NCI-H1105 treated with DMSO at 0.1 percent for 48 hours (cell line): ENCODE measurements at places on chromosomes 13 and 19.

GRCh38 chr13:71727662-71728061 is 139.3 kb downstream of the DACH1 start:
- DNase-seq, result no peak

DNA sequence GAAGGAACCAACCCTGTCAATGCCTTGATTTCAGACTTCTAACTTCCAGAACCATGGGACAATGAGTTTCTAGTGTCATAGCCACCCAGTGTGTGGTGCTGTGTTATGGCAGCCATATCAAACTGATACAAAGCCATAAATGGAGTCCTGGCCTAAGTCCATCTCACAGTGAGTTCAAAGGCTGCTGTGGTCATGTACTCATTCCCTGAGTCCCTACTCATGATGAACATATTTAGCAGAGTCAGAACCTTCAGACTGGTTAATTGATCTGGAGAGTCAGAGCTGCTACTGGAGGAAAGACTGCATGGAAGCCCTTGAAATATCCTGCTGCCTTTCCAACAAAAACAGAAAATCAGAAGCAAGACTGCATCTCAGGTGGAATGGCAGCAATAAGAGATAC is 39.2 kb upstream of the CSNK1A1L start:
- no peak for DNase-seq

GRCh38 chr19:46225558-46226004 is 4.0 kb upstream of the IGFL1 start:
- no peak for DNase-seq

DNA sequence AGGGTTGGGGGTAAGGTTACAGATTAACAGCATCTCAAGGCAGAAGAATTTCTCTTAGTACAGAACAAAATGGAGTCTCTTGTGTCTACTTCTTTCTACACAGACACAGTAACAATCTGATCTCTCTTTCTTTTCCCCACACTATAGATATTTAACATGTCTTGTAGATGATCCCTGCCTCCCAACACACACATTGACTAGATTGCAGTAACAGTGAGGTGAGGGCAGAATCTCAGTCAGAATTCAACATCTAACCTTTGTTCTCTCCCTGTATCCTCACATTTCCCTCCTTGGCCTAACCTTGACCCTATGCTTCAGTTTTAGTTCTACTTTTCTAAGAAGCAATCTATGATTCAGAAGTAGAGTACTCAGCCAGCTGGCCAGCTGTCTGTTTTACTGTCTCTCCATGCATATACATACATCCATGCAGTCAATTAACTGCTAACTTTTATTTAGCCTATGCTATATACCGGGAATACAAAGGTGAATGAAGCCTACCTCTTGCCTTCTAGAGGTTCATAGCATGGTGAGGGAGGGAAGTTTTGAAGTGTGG is 18.1 kb downstream of the DNAJC15 start:
- DNase-seq, result no peak

- DNase-seq, result no peak
These were observed 6.4 kb downstream of the AXL start for GRCh38 chr19:41225238-41226052.

- no peak for DNase-seq
These were observed 2136.8 kb downstream of the PCDH9 start for GRCh38 chr13:65093357-65093756.

GRCh38 chr19:1503089-1503924 is 9.5 kb downstream of the ADAMTSL5 start:
- DNase-seq, result no peak

DNA sequence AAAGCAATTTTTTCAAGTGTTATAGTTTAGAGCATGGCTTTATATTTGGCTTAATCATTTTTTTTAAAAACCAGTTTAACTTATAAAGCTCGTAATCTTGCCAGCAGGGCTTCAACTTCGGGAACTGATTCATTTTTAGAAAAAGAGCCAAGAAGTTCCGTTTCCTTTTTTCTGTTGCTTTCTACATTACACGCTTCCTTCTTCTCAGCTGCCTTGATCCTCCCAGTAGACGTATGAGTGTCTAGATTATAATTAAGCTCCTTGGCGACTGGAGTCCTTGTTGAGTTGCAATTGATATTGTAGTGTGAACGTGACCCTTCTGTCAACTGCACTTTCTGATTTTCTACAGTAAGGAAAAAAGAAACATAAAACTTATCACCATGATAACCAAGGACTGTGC is 497.2 kb downstream of the DIAPH3 start:
- DNase-seq, result no peak

DNA sequence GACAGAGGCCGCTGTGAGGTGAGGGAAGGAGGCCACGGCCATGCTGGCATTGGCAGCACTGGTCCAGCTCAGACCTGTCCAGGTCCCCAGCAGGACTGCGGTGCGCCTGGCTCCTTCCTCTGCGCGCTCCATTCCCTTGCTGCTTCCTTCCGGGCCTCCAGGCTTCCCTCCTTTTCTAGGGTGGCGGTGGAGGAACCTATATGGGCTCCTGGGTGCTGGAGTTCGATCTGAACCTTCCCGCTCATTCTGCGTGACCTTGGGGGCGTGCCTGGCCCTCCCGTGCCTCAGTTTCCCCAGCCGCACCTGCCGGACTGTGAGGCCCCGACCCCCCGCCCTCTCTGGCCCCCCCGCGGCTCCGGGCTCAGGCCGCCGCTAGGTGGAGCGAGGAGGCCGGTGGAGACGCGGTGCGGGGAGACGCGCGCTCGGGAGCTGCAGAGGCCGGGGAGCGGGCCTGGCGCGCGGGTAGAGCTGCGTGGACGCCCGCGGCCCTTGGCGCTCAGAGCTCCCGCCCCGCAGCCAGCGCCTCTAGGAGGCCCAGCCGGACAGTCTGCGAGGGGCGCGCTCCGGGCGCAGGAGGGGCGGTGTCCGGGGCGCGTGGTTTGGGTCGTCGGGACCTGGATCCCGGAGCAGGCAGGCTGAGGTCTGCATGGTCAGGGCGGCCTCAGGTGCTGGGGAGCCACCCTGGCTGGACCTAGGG is 29.9 kb downstream of the EFNA2 start:
- peak; percentile 14 for DNase-seq

DNA sequence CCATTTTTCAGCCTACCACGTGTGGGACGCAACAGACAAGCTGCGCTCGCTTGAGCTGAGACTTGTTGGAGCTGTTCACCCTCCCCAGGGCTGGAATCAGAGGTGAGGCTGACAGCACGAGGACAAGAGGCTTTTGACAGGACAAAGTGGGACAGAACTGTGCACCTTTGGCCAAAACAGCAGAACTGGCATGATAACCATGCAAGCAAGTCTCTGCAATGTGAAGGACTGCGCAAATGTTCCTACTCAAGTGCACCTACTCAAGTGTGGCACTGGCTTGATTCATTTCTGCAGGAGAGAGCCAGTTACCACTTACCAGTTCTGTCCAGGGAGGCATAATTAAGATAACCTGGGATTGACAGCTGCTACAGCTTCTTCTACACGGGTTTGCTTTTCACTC is 62.2 kb upstream of the TM9SF2 start:
- no peak for DNase-seq

GRCh38 chr19:51781999-51782398 is 13.0 kb upstream of the FPR3 start:
- no peak for DNase-seq

- no peak for DNase-seq
These were observed 10.6 kb downstream of the VASP start for GRCh38 chr19:45517641-45518468.

DNA sequence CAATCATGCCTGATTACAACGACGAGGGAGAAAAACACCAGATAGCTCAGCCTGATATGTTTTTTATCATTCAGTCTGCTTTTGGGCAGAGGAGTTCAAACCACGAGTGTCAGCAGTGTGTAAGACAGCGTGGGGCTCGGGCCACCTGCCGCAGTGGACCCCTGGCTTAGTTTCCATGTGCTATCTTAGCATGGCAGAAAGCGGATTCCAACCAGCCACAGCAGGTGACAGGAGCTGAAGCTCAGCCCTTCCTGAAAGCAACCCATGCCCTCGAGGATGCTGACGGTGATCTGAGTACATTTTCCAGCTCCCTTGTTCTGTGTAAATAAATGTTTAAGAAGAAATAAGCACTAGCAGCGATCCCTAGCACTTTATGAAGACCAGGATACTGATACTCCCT is 32.2 kb upstream of the MBNL2 start:
- DNase-seq, result no peak

DNA sequence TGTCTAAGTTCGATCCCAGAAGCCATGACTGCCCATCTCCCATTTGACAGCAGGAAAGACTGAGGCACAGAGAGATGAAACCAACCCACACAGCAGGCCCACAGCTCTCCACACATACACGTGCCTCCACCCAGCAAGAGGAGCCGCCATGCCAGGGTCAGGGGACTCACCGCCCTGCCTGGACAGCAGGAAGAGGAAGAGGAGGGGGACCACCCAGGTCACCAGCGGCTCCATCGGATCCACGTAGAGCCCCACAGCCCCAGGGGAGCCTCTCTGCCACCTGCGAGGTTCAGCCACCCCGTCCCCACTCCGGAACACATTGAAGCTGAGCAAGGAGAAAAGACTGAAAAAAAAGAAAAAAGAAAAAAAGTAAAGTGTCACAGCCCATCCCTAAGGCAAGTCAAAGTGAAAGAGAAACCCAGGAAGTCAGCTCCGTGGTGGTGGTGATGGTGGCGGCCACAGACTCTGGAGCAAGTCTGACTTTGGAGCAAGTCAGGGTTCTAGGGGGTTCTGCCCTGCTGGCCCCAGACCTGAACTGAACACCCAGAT is at the start of gene IL12RB1:
Gene IL12RB1, minus strand, starts transcription at position 345 of the 549 bp plus-strand sequence. Its CDS starts 111 bp downstream, at position 234.
- DNase-seq, result no peak

DNA sequence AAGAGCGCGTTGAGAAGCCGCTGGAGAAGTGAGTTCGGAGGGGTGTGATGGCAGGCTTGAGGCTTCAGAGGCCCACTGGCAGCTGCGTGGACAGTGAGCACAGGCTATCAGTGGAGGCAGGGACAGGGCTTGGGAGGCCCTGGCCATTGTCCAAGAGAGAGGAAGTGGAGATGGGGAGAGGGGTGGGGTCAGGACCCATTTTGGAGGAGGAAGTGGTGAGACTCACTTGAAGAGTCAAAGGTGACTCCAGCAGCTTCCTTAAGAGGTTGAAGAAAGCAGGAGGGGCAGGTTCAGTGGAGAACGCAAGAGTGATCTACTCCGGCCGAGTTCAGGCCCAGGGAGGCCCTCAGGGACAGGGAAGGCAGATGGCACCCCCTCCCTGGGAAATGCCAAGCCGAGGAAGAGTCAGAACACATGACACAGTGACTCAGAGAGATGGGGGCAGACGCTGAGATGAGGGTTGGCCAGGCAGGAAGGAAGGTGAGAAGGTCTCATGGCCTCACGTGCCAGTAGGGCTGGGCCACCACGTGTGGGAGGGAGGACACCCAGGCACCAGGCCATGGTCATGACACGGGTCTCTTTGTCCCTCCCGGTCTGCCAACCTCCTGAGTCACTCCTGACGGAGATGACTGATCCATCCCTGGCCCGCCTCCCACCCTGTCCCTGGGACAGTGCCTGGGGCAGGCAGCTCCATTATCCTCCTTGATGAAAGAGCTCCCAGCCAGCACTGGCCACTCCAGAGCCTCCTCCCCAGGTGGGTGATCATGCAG is 10.1 kb upstream of the CD22 start:
- DNase-seq, result no peak

- no peak for DNase-seq
These were observed 7.6 kb downstream of the POU4F1 start for GRCh38 chr13:78595495-78596398.

DNA sequence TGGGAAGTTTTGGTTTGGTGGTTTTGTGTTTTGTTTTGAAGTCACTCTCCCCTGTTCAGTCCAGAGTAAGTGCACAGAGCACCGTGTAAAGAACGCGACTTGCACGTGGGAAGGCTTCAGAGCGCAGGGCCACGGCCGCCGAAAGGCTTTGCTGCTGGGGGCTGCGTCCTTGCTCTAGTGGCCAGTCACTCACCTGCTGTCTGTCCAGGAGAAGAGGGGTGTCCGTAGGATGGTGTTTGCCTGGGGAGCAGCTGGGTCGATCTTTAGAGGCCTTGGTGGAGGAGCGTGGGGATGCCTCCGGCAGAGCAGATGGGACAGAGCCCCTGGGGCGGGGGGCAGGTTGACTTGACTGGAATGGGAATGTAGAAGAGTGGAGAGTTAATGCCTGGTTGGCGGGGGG is 116.6 kb upstream of the MCF2L start:
- no peak for DNase-seq

DNA sequence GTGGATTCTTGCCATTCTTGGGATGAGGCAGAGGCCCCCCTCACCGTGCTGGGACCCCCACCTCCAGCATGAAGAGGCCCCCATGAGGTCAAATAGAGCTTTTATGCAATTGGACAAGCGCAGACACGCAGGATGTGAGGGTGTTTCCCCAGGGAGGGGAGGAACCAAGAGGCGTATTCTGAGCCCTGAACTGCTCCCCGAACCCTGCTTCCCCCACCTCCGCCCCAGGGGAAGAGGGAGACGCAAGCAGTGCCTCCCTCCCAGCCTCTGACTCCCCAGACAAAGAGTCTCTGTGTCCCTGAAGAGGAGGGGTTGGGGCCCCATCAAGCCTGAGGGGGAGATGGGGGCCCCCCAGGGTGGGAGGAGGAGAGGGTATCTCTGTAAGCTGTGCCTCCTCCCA is 1.3 kb upstream of the RDH8 start:
- DNase-seq, result no peak

- no peak for DNase-seq
These were observed 136.7 kb upstream of the NBEA start for GRCh38 chr13:34805347-34805746.

- DNase-seq, result no peak
These were observed 32.2 kb downstream of the ZNF136 start for GRCh38 chr19:12194827-12195731.

DNA sequence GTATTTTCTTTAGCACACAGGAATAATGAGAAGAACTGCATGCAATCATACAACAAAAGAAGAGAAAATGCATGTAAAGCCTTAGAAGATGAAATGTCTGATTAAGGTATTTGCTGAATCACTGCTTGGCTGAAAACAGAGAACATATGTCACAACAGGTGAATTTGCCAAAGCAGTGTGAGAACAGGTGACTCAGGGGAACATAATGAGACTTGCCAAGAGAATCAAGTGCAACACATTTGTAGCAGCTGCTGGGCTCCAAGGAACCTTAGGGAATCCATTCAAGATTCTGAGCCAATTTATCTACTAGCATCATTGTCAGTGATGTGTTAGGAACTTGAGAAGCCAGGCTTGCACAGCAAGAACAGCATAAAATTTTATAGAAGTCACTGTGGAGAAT is 273.1 kb downstream of the PCDH20 start:
- peak; percentile 19 for DNase-seq

GRCh38 chr19:44673510-44673909 is 2.2 kb downstream of the CEACAM19 start:
- DNase-seq, result no peak

- no peak for DNase-seq
These were observed 7.4 kb upstream of the SPACA4 start for GRCh38 chr19:48598996-48599700.

DNA sequence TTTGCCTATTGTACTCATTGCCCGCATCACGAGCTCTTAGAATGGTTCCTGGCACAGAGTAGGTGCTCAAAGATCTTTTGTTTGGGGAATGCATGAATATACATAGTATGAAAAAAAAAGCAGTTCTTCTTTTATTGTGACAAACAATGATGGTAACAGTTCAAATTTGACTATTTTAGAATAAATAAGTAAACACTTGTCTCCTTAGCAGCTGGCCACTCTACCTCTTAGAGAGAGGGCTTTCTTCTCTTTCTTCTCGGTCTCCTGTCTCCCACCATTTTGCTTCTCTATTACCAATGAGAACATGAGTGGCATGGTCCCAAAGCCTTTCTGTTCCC is 639 bp upstream of the SLAIN1 start:
- peak; percentile 45 for DNase-seq

- DNase-seq, result no peak
These were observed 455.4 kb upstream of the TSHZ3 start for GRCh38 chr19:31804668-31805067.

GRCh38 chr19:13095393-13095784 is 7.3 kb downstream of the LYL1 start:
- DNase-seq, result no peak
